ENCODE measurements at places on chromosomes 1 and 21.

- DNase-seq, result no peak
Observed at GRCh38 chr1:186735463-186735862, 55.2 kb upstream of the PTGS2 start.

DNA sequence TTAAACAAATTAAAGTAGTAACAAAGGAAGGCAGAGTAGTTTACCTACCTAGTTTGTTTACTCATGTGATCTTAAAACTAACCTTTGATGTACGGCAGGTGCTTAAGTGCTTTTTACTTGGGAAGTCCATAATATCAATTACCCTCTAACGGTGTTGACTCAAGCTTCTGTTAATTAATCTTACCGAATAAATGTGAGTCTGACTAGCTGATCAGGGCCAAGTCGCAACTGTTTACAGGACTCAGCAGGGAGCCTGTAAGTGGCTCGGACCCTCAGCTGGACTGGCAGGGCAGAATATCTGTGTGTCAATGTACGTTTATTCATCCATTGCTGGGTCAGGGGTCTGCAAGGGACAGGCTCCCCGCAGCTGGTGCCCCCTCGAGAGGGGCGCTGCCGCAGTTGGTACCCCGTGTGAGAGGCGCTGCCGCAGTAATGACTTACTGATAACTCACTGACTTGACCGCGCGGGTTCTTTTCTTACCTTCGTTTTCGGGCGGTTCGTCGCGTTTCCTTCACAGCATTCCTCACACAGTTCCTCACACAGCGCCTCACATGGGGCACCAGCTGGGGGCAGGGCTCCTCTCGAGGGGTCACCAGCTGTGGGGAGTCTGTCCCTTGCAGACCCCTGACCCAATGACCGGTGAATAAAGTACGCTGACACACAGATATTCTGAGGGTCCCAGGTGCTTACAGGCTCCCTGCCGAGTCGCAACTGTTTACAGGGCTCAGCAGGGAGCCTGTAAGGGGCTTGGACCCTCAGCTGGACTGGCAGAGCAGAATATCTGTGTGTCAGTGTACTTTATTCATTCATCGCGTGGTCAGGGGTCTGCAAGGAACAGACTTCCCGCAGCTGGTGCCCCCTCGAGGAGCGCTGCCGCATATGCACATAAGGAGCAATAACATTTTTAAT is 3.0 kb downstream of the FMO1 start:
- DNase-seq, result peak; percentile 58

- DNase-seq, result no peak
Observed at GRCh38 chr1:67439277-67440029, 9.3 kb upstream of the SERBP1 start.

DNA sequence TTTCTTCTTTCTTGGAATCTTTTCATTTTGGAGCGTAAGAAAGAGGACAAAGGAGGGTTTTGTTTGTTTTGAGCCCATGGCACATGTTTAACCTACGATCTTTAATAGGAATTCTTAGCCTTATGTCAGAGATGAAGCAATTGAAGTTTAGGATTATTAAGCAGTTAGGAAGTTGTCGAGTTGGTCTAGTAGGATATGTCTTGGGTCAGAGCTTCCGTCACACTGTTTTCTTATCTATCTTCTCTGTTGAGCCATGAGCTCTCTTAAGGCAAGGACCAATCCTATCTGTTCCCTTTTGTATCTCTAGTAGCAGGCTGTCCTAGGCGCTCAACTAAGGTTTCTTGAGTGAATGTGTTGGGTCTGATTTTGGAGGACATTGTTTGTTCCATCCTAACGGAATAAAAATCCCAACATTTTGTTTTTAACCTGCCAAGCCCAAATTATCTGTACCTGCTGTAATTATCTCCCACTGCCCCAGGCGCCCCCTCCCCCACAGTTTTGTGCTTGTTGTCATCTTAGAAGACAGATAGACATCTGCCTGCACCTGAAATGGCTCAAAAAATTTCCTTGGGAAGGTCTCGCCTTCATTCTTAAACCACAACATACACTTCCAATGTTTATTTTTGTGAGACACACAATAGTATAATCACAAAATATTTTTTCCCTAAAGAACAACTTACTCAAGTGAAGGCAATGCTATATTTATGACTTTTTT is 95.3 kb upstream of the GADD45A start:
- DNase-seq, result no peak

GRCh38 chr21:45286671-45287437 is 841 bp downstream of the POFUT2 start:
- peak; percentile 48 for DNase-seq

GRCh38 chr21:38126666-38127303 is 130.0 kb upstream of the KCNJ15 start:
- peak; percentile 46 for DNase-seq

DNA sequence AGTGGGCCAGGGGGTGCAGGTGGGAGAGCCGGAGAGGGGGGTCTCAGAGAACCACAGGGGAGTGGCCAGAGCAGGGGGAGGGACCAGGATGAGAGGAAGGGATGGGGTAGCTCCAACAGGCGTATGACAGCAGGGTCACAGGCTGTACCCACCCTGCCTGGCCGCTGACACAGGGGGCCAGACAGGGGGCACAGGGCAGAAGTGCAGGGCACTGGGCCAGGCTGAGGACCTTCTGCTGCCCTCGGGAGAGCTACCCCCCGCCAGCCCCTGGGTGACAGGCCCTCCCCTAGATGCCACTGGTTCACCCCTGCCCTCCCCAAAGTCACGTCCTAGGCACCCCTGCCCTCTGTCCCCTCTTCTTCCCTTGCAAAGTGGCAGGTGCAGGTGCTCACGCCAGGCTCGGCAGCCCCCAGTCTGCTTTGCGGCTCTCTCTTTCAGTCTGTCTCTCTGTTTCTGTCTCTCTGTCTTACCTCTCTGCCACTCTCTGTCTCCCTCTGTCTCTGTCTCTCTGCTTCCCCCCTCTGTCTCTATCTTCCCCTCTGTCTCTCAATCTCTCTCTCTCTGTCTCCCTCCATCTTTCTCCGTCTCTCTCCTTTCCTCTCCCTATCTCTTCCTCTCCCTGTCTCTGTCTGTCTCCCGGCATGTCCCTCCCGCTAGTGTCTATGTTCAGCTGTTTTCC is 48.5 kb downstream of the WNT9A start:
- DNase-seq, result peak; percentile 13

- DNase-seq, result no peak
Observed at GRCh38 chr1:154772606-154773506, 97.2 kb downstream of the KCNN3 start.

GRCh38 chr1:119367432-119368124 is 1.0 kb upstream of the HAO2 start:
- no peak for DNase-seq

DNA sequence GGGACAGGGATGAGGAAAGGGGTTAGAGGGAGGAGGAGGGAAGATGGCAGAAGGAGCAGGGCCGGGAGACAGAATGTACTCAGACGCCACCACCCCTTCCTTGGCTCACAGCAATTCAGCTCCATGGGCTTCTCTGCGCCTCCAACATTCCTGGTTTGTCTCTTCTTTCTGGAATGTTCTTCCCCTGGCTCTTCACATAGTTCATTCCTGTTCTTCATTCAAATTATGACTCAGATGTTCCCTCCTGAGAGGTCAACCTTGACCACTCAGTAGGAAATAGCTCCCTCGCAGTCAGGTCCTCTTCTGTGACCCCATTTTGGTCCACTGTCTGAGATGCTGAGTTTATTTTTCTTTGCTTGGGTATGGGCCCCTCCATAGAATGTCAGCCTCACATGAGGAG is 203.2 kb downstream of the C1orf94 start:
- no peak for DNase-seq

GRCh38 chr1:233394860-233395717 is 67.6 kb downstream of the MAP3K21 start:
- DNase-seq, result no peak

- no peak for DNase-seq
Observed at GRCh38 chr21:16538405-16538804, 808.6 kb downstream of the USP25 start.

All from left hindlimb (tissue), 1 donor.